ENCODE measurements at places on chromosomes 11 and 22.

DNA sequence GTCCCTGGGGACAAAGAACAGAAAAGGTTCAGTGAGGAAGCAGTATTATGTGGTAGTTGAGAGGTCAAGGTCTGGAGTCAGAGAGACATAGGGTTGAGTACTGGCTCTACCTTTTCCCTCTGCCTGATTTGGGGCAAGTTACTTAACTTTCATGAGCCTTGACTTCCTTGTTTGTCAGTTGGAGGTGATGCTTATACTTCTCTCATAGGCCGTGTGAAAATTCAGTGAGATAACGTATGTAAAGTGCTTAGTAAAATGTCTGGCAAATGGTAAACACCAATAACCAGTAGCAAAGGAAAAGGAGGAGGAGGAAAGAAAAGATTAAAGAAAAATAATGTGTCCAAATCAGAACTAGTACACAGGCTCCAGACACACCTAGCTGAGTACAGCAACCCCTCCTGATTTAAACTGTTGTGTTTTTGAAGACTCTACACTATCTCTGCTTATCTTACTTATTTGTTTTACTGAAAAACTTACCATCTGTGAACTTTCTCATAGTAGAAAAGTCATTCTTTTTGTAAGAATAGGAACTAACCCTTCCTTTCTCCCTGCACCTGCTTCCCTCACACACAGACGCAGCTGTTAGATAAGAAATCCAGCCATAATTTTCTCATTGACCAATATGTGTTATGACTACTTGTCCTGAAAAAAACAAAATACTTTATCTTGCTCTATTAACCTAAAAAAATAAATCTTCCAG, 126.9 kb downstream of the CD44 start:
- no peak for DNase-seq

DNA sequence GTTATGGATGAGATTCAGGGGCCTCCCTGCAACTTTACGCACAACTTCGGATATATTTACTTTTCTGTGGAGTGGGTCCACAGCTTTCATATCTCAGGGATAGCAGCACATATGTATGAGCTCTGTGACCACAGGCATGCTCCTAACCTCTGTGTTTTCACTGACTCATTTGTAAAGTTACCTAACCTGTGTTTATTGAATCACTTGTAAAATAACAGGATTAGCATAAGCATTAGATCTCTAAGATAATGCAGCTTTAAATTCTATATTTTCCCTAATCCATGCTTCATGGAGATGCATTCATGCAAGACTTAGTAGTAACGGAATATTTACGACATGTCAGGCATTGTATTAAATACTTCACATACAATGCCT, 47.9 kb upstream of the DDI1 start:
- peak; percentile 52 for DNase-seq

- no peak for DNase-seq
Measured at GRCh38 chr11:86292912-86293616, 9.0 kb upstream of the HIKESHI start.

GRCh38 chr22:19275919-19276600, 15.5 kb downstream of the CLTCL1 start:
- DNase-seq, result no peak

- no peak for DNase-seq
Measured at GRCh38 chr11:35606206-35606605, 12.1 kb upstream of the FJX1 start.

GRCh38 chr11:36098087-36098486, 154.2 kb downstream of the LDLRAD3 start:
- no peak for DNase-seq

DNA sequence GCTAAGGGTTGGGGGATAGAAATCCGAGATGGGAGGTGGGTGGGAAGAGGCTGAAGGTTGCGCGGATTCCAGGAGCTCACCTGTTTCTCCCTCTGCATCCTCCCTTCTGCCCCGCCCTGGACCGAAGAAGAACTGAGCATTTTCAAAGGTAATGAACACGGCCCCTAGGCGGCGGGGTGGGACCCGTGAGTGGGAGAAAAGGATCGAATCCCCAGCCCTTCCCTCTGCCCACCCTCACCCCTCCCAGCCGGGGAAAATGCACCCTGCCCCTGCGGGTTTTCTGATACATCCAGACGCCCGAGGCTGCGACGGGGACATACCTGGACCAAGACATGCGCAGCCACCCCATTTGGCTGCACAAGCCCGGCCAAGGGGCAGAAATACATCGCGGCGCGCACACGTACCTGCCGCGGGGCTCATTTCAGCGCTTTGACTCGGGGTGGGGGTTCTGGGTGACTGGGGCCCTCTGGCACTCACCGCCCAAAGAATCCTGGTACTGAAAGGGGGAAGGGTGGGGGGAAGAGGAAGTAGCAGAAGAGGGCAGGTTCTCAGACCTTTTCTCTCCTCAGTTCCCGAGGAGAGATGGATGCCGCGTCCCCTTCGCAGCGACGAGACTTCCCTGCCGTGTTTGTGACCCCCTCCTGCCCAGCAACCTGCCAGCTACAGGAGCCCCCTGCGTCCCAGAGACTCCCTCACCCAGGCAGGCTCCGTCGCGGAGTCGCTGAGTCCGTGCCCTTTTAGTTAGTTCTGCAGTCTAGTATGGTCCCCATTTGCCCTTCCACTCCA, 6.0 kb downstream of the VSIG2 start:
- DNase-seq, result no peak

- no peak for DNase-seq
Measured at GRCh38 chr22:39416319-39416718, 16.7 kb downstream of the TAB1 start.

DNA sequence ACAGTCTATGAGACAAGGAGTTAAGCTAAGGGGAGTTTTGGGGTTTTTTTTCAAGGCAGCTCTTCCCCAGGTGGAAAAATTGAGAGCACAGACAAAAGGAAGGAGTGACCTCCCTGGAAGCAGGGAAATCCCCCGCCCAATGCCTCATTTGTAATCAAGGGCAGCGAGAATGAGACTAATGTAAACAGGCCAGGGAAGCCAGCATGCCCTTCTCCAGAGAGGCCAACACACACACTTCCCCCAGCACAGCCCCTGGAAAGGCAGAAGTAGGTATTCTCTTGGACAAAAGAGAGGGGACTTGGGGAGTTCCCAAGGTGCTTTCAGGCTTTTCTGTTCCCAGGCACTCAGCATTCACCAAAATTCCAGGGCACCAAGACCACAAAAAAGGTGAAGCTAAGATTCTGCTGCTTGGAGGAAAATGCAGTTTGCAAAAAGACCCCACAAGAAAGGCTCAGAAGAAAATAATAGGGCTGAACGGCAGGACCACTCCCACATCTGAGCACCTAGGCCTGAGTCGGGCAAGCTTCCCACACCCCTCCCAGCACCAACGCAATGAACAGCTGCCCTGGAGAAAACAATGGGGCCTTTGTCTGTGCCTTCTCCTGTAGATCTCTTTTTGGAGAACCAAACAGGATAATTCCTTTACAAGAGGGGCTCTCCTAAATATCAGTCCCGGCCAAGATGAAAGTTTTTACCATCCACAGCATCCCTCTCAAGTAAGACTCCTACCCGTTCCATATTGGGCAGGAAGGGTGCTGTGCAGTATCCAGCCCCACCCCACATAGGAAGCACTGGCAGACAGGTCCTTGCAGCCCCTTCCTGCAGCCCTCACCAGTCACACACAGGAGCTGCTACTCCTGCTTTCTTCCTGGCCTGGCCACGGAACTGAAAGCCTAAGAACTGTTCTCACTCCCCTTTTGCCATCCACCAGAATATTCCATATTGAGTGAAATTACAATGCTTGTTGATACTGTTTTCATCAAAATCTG, 70.7 kb upstream of the AKIP1 start:
- DNase-seq, result no peak

DNA sequence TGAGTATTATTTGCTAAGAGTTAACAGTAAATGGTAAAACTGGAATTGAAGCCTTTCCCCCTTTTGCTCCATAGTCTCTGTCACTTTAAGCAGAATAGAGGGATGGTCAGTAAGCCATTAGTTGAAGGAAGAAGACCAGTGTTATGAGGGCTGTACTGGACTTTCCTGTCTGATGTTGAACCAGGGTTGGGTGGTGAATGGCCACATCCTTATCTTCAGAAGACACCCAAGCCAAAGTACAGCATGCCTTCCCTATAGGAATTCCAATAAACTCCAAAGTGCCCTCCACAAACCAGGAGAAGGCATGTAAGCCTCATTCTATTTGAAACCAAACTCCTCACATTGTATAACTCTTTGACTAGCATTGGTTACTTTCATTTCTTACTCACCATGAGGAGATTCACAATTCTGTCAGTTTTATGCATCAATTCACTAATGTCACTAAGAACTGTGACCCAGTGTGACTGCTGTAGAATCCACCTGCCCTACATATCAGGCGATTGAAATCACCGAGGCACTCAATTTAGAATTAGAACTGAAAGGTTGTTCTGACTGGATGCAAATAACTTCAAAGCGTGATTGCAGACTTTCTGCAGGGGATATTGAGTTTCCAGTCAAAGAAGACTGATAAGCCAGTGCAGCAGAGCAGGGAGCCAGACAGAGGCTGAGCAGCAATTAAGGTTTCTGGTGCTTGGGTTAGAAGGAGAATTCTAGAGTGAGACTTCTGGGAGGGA, 107.1 kb upstream of the DDI1 start:
- no peak for DNase-seq

GRCh38 chr11:124174001-124174583, 9.1 kb upstream of the OR10D3 start:
- peak; percentile 82 for DNase-seq

DNA sequence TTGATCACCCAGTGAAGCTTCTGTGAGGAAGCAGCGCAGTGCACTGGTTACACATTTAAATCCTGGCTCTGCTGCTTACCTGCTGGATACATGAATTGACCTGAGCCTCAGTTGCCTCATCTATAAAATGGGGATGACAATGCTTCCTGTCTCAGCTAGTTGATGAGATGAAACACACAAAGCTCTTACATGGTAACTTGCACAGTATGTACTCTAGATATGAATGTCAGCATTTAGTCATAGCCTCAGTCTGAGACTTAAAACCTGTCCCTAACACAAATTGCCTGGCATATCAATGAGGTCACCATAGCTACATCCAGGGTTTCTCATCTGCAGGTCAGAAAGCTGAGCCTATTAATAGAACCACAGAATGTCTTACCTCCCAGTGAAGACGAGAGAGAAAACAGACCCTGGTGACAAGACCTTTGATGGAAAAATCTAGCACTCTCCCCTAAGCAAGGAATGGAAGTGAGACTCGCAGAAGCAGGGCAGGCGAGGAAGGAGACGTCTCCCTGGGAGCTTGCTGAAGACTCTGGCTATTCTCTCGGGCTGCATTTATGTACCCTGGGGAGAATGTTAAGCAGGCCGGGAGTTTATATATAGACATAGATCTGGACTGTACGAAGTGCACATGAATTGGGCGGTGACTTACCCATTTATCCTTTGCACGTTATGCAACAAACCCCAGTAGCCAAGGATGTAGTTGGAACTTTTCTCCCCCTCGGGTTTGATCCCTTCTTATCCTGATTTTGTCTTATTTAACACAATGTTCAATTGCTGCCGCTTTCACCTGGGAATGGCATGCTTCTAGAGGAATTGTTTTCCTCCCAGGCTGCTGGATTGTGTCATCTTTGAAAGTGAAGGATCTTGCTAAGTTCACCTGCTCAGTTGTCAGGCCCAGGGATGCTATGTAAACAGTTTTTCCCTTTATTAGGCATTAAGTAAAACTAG, 18.0 kb downstream of the SDHAF2 start:
- DNase-seq, result no peak

- DNase-seq, result no peak
Measured at GRCh38 chr11:30990625-30991296, 378.8 kb downstream of the DCDC1 start.

DNA sequence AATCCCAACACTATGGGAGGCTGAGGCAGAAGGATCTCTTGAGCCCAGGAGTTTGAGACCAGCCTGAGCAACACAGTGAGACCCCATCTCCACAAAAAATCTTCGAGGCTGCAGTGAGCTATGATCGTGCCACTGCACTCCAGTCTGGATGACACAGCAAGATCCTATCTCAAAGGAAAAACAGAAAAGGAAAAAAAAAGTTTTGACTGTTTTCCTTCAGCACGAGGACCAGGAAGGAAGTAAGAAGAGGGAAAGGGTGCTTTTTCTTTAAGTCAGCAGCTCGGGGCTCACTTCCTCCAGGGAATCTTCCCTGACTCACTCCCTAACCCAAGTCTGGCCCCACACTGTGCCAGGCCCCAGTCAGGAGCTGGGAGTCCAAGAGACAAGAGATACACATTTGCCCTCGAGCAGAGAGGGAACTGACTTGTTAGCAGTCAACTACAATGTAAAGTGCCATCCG, 14.2 kb downstream of the ARRB1 start:
- DNase-seq, result peak; percentile 72

DNA sequence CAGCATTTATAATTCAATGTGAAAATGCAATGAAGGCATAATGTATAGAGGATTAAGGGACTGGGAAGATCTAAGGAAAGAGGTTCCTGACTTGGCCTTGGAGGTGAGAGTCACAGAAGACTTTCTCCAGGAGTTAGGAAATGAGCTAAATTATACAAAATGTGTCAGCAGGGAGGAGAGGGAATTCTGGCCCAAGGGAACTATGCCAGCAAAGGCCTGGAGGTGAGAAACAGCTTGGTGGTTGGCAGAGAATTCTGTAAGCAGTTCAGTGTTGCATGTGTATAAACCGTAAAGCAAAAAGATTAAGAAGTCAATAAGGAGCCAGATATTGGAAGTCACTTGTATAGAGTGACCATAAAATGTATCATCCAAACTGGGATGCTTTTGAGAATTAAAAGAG, 142.2 kb upstream of the SESN3 start:
- no peak for DNase-seq

DNA sequence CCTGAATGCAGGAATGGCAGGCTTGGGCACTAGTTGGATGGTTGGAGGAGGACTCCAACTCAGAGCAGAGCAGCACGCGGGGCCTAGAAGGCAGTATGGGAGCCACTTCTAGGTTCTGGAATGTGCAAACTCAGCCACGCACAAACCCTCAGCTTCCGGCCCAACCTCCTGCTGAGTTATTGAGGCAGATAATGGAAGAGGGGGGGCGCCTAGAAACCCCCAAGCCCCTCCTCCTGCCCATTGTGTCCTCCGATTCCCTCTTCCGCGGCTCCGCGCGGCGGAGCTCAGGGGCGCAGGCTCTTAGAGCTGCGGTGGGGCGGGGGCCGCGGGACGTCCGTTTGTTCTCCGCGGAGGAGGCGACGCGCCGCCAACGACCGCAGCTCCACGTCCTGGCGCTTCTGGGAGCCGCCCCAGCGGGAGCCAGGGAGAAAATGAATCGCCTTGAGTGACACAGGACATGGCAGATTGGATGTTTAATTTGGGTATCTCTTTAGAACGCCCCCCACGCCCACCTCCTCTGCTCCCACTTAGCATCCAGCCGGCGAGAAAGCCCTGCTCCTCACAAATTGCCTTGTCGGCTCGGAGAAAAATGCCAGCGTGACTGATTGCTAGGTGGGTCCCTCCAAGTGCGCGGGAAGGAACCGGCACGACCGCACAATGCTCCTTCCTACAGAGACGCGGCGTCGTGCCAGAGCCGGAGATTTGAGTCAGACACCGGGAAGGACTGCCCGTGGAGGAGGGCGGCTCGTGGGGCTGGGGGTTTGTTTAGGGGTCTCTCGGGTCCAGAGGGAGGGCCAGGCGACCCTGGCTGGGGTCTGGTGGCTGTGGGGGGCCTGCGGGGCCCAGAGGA, 144.6 kb downstream of the NECTIN1 start:
- DNase-seq, result peak; percentile 35
